ENCODE measurements at places on chromosomes 2 and 18. TPM values are rescaled to one million over a fixed set of nuclear protein-coding genes. Genes with fewer than 3 reads are reported as not detected.

ST6GAL2 gene
- total RNA-seq: not detected

SERPINB10 gene
- not detected for total RNA-seq

RFTN2 gene
- total RNA-seq: not detected

FAM110C gene
- 2.1 TPM for total RNA-seq

PLCL1 gene
- total RNA-seq: 1.3 TPM

SERPINB3 gene
- not detected for total RNA-seq

STPG4 gene
- total RNA-seq: not detected

RNF125 gene
- 13.8 TPM for total RNA-seq

SLC39A6 gene
- total RNA-seq: 22.7 TPM

POTEI gene
- not detected for total RNA-seq

MARCHF4 gene
- not detected for total RNA-seq

GRCh38 chr2:117212562-117212961 lies 601.9 kb upstream of the DDX18 start:
- no peak for DNase-seq

- DNase-seq: no peak
These were observed 79.5 kb downstream of the NXPH2 start for GRCh38 chr2:138700716-138701115.

GRCh38 chr2:74548900-74549826 lies 4.6 kb downstream of the LOXL3 start:
- peak; percentile 54 for DNase-seq

GRCh38 chr2:127620866-127621265 lies 25.1 kb upstream of the GPR17 start:
- DNase-seq: no peak

DNA sequence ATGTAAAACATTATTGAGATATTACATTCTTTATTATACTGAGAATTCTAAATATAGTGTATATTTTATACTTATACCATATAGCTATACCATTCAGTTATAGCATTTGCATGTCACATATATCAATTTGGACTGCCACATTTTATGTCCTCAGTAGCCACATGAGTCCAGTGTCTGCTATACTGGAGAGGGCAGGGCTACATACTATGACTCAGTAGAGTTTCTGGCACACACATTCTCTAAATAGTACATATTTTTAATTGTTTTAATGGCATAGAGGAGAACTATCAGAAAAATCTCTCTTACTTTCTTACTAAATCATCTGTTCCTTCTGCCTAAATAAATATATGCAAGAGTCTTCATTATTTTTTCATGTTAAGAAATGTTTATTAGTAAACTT lies 55.4 kb upstream of the COL5A2 start:
- DNase-seq: no peak

- DNase-seq: no peak
These were observed 16.6 kb upstream of the HK2 start for GRCh38 chr2:74817304-74817675.

- DNase-seq: no peak
These were observed 60.1 kb upstream of the ACTR3 start for GRCh38 chr2:113829761-113830160.

GRCh38 chr2:106307860-106308259 lies 113.8 kb upstream of the UXS1 start:
- DNase-seq: no peak

DNA sequence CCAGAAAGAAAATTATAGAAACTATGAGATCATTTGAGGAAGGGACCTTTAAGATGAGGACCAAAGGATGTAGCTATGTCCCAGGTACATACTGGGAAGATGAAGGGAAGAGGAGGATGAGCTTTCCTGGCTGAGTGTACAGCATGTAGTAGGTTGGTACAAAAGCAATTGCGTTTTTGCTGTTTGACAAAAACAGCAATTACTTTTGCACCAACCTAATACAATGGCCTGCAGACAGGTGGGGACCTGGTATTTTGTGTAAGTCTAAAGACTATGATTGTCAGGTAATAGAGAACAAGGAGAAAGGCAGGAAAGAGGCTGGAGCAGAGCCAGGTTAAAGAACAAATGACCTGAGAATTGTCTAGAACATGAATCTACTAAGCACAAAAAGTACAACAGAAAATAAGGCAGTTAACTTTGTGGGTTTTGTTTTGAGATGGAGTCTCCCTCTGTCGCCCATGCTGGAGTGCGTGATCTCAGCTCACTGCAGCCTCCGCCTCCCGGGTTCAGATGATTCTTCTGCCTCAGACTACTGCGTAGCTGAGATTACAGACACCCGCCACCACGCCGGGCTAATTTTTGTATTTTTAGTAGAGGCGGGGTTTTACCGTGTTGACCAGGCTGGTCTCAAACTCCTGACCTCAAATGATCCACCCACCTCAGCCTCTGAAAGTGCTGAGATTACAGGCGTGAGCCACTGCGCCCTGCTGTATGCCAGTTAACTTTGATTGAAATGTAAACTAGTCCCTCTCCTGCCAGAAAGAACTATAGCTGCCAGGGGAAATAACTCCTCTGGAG lies 3.2 kb upstream of the TGOLN2 start:
- DNase-seq: no peak

DNA sequence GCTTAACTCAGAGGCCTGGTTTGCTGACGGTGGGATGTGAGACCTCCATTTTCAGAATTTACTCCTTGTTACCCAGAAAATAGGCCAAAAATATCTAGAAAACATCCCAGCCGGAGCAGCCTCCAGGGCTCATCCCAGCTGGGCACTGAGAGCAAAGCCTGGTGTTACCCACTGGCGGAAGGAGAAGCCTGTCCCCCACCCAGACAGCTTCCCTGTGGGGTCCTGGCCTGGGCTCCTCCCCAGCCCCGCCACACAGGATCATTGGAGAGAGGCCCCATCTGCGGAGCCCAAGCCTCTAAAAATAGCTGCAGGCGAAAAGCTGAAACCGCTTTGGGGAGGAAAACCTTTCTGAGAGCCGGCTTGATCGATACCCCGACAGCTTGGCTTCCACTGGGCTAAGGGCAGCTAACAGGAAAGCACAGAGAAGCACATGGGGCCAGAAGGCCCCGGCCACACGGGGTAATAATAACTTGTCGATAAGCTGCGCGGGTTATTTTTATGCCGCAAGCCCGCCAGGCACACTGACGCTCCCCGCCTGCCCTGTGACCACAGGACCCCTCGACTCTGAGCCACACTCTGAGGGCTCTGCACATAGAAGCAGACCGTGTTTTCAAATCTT lies 26.9 kb upstream of the FAHD2A start:
- no peak for DNase-seq

DNA sequence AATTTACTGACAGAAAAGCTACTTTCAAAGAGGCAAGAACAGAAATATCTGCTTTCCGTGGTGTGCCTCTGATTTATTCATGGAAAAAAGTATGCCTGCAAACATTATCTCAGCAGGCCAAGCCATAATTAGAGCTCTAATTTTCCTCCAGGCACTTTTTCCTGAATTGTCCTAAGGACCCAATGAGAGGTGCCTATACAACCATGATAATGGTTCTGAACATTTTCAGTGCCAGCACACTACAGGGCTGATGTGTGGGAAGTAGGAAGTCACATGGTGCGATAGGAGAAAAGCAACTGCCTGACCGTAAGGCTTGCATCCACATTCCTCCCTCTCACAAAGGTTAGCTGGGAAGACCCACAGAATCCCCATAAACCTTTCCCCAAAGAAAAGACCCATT lies 45.9 kb upstream of the EGR4 start:
- DNase-seq: no peak

DNA sequence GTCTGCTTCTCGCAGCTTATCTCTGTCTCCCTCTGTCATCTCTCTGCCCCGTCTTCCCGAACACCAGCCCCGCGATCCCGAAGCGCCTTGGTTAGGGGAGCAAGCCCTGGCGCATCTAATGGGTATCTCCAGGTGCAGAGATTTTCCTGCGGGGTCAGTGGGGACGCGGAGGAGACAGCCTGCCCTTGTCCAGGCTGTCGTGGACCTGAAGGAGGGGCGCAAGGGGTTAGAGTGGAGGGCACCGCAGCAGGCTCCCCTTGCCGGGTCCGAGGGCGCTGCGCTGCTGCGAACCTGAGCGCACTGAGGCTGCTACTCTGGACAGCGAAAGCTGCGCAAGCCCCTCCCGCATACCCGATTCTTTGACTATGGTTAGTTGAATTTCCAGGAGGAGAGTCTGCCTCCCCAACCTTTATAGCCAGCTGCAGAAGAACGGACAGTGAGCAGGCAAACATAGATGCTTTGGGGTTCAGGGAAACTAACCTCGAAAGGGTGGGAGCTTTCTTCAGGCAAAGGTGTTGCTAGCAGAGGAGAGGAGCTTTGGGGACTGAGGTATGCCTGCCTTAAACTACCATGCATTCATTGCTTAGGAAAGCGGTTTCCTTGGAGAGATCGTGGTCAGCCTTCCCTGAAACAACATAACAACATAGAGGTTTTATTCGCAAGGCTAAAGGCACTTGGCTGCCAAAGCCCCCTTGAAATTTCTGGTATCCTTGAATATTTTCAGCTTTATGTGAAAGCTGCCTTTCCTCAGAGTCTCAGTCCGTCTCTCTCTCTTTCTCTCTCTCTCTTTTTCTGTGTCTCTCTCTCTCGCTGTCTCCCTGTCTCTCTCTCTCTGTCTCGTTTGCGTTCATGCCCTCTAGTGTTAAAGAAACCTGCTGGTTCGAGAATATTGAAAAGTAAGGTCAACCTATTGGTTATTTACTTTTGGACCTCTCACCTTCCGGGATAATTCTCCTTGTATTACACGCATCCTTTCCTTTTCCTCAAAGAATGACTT lies 1.6 kb downstream of the GALNT13 start:
- no peak for DNase-seq

GRCh38 chr2:118925981-118926380 lies 16.0 kb upstream of the MARCO start:
- DNase-seq: no peak

GRCh38 chr2:86358957-86359356 lies 21.5 kb upstream of the REEP1 start:
- DNase-seq: no peak

DNA sequence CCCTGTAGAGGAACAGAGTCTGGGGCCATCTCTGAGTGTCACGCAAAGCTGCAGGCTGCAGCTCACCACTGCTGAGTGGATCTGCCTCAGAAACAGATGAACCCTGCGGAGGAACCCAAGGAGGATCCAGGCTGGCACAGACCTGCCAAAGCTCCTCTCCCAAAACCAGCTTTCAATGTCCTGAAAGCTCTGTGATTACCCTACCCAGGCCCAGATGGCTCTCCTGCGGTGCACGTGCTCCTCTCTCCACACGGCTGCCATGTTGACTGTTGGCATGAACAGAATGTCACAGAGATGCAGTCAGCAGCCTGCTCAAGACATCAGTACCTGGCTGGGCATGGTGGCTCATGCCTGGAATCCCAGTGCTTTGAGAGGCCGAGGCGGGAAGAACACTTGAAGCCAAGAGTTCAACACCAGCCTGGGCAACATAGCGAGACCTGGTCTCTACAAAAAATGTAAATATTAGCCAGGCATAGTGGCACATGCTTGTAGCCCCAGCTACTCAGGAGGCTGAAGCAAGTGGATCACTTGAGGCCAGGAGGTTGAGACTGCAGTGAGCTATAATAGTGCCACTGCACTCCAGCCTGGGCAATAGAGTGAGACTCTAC lies 216.8 kb downstream of the MGAT5 start:
- DNase-seq: no peak

GRCh38 chr18:5510135-5510846 lies 33.5 kb downstream of the EPB41L3 start:
- no peak for DNase-seq

DNA sequence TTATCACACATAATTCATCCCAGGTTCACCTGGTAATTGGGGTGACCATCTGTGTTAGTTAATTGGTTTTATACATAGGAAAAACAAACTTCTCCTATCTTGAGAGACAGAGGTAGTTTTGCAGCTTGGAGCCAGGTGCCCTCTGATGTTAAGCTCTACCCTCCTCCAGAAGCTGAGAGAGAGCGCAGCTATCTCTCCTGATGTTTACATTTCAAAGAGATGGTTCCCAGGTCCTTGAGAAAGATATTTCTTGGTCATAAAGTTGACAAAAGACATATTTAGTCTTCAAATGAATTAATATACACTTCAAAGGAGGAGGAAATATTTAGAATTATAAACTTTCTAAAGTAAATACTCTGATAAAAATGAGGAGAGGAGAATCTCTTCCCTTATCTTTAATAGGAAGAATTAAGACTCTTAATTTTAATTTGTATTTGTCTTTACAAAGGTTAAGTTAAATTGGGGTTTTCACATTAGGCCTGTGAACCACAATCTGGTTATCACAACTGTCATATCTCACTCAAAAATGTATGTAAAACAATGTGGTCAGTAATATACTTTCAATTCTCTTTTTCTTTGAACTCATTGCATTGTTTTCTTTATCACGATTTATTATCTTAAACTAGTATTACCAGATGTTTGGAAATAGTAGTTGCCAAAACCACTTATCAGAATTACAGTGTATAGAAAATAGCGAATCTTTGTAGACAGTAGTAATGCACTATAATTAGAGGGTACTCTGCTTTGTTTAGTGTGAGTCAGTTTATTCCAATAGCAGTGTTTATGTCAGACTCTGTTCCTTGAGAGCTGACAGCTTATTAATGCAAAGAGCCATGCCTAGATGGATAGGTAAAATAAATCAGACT lies 26.8 kb downstream of the SERPINB4 start:
- no peak for DNase-seq

GRCh38 chr2:201698588-201699226 lies at the start of gene MPP4:
Gene MPP4, minus strand, starts transcription at chr2:201698644. Its CDS starts 4,690 bp downstream, at chr2:201693954.
- DNase-seq: no peak

- peak; percentile 33 for DNase-seq
These were observed 125.1 kb upstream of the EPAS1 start for GRCh38 chr2:46171996-46172546.

- no peak for DNase-seq
These were observed 114.5 kb downstream of the TMEM18 start for GRCh38 chr2:562391-563364.

- DNase-seq: no peak
These were observed 171.7 kb upstream of the SOX11 start for GRCh38 chr2:5520463-5520972.

GRCh38 chr2:119008108-119008507 lies 66.1 kb downstream of the MARCO start:
- DNase-seq: no peak

DNA sequence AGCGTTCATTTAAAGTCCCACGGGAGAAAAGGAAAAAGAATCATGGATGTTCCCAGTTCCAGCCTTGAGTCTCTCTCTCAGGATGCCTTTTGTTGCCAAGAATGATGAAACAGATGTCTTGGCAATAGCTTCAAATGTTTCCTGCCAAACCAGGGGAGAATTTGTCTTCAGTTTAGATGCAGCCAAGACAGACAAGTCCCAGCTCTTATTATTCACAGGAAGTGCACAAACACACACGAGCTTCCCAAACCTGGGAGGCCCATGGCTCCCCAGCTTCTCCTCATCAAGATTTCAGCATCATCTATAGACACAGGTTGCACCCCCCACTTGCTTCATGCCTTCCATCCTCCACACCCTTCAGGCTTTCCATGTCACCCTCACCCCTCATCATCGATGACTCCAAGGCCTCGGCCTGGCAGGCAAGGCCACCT lies 45.9 kb downstream of the HS1BP3 start:
- DNase-seq: no peak

GRCh38 chr2:183124222-183124956 lies at the start of gene NUP35:
Gene NUP35, plus strand, starts transcription at chr2:183124443. Its CDS starts 15 bp downstream, at chr2:183124458.
- peak; percentile 88 for DNase-seq
